ENCODE measurements at places on chromosomes 16 and 17. TPM values are rescaled to one million over a fixed set of nuclear protein-coding genes. Genes with fewer than 3 reads are reported as not detected.

RAB26 gene
- total RNA-seq: 3.2 TPM

SGCA gene
- 2.4 TPM for total RNA-seq

DNA sequence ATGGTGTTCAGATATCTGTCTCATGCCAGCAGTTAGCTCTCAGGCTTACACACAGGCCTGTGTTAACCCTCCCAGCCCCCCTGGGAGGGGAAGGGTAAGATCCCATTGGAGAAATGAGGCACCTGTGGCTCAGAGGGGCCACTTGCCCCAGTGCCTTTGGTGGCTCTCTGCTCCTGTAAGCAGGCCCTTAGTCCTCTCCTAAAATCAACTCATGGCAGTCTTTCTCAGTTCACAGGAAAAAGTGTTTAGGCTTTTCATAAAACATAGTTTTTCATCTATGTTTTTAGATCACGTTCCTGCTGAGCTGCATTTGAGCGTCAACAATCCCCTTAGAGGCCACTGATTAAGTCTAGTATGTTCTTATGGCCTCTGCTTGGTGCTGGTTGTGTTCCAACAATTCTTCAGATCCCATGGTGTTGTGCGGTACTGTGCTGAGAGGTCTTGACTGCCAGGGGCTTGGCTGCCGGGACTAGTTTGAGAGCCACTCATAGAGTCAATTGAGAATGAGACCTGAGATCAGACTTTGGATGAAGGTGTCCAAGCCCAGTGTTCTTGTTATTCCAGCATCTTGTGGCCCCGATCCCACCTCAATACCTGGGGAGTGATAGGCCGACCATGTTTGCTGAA, 10.6 kb downstream of the TAOK2 start:
- no peaks in the 10 kb centered on the region for H3K27me3 ChIP-seq
- no peaks in the 10 kb centered on the region for H3K36me3 ChIP-seq
- no peaks in the 10 kb centered on the region for H3K4me1 ChIP-seq
- no peak for DNase-seq

- H3K27me3 ChIP-seq: no peaks in the 10 kb centered on the region
- peak; percentile 79 for DNase-seq
- H3K27ac ChIP-seq: peak overlapping the region; percentile 96
- H3K36me3 ChIP-seq: no peaks in the 10 kb centered on the region
- H3K4me1 ChIP-seq: peaks cover 16% of the 10 kb centered on the region
These were observed 586 bp downstream of the GLYR1 start for GRCh38 chr16:4846503-4846900.

ADAMTS18 gene
- 3.4 TPM for total RNA-seq

DNA sequence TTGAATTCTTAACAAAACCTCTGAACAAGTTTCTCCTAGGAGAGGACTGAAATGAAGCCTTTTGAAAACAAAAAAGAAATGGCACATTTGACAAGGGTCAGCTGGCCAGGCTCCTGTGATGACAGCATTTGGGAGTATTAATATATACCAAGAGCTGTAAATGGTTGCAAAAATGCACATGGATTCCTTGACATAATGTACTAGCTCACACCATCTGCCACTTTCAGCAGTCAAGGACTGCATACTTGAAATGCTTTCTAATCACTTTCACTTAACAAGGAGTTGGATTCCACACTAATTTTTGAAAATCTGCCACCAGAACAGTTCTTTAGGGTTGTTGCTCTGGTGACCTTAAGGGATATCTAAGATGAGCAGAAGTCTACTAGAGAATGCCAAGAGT, 236.7 kb upstream of the TOX3 start:
- H3K4me3 ChIP-seq: no peak overlapping the region
- DNase-seq: no peak
- no peaks in the 10 kb centered on the region for H3K36me3 ChIP-seq

- DNase-seq: peak; percentile 17
- peak overlapping the region; percentile 96 for H3K27ac ChIP-seq
- no peaks in the 10 kb centered on the region for H3K27me3 ChIP-seq
- H3K4me1 ChIP-seq: peaks cover 27% of the 10 kb centered on the region
These were observed 948 bp downstream of the UTP18 start for GRCh38 chr17:51261024-51261963.

NPIPA3 gene
- 4.5 TPM for total RNA-seq

GRCh38 chr17:39173526-39174274, 7.7 kb upstream of the ARL5C start:
- H3K36me3 ChIP-seq: no peaks in the 10 kb centered on the region
- H3K27me3 ChIP-seq: no peaks in the 10 kb centered on the region
- no peak overlapping the region for H3K4me3 ChIP-seq

CCL16 gene
- total RNA-seq: 0.24 TPM

DNA sequence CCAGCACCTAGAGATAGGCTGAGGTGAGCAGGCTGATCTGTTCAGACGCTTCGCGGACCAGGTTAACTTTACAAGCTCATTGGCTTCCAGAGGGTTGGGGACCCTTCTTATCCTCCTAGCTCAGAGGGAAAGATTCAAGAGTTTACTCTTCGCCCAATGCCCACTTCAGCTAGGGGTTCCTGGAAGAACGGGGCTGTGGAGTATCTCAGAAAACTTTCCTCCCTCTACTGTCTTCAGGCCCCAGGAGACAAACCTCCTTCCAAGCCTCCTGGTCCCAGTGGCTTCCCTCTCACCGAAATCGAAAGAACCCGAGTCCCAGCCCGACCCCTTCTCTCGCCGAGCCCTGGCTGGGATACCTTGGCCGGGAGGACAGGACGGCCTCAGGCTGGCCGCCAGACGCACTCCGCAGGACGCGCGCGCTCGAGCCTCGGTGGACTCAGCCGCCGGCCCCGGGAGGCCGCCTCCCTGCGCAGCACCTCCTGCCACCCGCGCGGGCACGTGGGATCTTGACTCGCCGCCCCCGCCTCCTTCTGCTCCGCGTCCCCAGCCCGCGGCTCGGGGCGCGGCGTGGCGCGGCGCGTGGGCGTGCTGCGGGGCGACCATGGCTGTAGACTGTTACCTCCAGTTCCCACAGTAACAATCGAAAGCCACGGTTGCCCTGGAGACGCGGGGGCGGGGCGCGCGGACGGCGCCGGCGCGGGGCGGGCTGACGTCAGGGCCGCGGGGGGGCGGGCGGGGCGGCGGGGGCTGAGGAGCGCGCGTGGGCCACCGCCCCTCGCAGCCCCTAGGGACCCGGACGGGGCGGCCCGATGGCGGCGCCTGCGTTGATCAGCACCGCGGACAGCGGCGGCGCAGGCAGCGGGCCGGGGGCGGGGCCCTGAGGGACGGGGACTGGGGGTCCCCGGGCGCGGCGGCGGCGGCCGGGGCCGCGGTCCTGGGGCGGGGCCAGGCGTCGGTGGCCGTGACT, 5.3 kb upstream of the HIC1 start:
- peak overlapping the region; percentile 74 for H3K27ac ChIP-seq
- no peaks in the 10 kb centered on the region for H3K36me3 ChIP-seq

DNA sequence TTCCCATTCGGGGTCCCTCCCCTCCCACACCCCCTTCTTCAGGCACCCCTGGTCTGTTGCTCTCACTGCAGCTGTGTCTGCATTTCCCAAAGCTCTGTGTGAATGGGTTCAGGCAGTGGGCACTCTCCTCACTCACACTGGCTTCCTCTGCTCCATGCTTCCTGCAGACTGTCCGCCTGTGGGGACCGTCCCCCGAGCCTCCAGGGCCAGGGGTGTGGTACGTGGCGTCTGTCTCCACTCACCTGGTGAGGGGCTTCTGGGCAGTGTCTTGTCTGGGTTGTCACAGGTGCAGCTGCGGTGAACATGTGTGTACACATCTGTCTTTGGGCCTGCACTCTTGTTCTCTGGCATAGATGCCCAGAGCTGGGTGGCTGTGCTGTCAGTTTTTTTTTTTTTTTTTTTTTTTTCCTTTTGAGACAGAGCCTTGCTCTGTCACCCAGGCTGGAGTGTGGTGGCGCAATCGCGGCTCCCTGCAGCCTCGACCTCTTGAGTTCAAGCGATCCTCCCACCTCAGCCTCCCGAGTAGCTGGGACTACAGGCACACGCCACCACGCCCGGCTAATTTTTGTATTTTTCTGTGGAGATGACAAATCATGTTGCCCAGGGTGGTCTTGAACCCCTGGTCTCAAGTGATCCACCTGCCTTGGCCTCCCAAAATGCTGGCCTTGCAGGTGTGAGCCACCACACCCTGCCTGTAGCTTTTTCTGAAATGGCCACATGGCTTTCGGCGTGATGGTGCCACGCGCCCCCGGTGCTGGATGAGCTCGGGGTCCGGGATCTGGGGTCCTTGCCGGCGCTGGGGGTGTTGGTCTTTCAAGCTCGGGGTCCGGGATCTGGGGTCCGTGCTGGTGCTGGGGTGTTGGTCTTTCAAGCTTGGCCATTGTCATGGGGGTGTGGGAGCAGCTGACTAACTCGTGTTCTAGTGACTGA, 56.5 kb upstream of the ZNF750 start:
- no peak for DNase-seq
- H3K4me3 ChIP-seq: no peak overlapping the region
- no peaks in the 10 kb centered on the region for H3K4me1 ChIP-seq

DNA sequence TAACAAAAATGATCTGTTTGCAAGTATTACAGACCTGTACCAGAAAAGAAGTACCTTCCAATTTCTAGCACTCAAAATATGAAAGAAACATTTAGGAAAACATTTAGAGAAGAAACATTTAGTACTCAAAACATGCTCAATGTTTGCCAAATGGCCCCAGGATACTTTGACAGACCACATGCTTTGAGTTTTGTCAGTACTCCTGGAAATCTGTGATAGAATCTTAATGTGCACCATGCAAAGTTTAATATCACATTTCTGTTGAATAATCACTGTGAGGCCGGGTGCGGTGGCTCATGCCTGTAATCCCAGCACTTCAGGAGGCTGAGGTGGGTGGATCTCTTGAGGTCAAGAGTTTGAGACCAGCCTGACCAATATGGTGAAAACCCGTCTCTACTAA, 8.5 kb upstream of the ZC3H7A start:
- no peaks in the 10 kb centered on the region for H3K4me1 ChIP-seq
- no peaks in the 10 kb centered on the region for H3K27me3 ChIP-seq
- DNase-seq: no peak
- no peak overlapping the region for H3K4me3 ChIP-seq
- H3K27ac ChIP-seq: no peak overlapping the region

ZG16B gene
- total RNA-seq: 3.5 TPM

ACADVL gene
- 298 TPM for total RNA-seq

DNA sequence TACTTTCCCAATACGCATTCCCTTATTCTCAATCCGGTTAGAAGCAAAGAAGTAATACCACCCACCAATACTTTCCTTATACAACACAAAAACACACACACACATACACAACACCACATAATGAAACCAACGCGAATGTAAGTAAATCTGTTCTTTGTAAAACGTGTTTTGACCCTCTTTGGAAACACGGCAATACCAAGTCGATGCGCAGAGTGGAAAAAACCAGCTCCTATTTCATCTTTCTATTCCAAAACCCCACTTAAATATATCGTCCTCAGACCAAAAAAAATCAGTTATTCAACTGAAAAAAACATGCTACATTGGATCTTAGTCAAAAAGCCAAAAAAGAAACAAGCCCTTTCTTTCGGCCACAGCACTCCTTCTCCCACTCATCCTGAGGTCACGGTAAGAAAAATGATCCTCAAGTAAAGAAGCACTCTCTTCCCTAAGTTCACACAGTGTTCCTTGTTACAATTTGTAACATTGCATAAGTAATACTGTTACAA, 31.0 kb upstream of the ARL4D start:
- H3K27me3 ChIP-seq: no peaks in the 10 kb centered on the region
- H3K36me3 ChIP-seq: no peaks in the 10 kb centered on the region
- H3K4me1 ChIP-seq: peaks cover 19% of the 10 kb centered on the region
- H3K27ac ChIP-seq: peak overlapping the region; percentile 99

- no peaks in the 10 kb centered on the region for H3K27me3 ChIP-seq
- peak; percentile 10 for DNase-seq
- no peaks in the 10 kb centered on the region for H3K36me3 ChIP-seq
- H3K4me3 ChIP-seq: no peak overlapping the region
These were observed 65.2 kb upstream of the TRAP1 start for GRCh38 chr16:3782566-3782965.

- no peaks in the 10 kb centered on the region for H3K27me3 ChIP-seq
- no peaks in the 10 kb centered on the region for H3K36me3 ChIP-seq
- no peaks in the 10 kb centered on the region for H3K4me1 ChIP-seq
- no peak for DNase-seq
- H3K27ac ChIP-seq: no peak overlapping the region
These were observed 146.8 kb downstream of the CLEC16A start for GRCh38 chr16:11091021-11091785.

P2RX5 gene
- 3.0 TPM for total RNA-seq

GRCh38 chr16:62661435-62661834, 625.2 kb upstream of the CDH8 start:
- no peaks in the 10 kb centered on the region for H3K4me1 ChIP-seq
- H3K27me3 ChIP-seq: no peaks in the 10 kb centered on the region
- no peak overlapping the region for H3K4me3 ChIP-seq
- H3K27ac ChIP-seq: no peak overlapping the region
- no peaks in the 10 kb centered on the region for H3K36me3 ChIP-seq
- DNase-seq: peak; percentile 25

DNA sequence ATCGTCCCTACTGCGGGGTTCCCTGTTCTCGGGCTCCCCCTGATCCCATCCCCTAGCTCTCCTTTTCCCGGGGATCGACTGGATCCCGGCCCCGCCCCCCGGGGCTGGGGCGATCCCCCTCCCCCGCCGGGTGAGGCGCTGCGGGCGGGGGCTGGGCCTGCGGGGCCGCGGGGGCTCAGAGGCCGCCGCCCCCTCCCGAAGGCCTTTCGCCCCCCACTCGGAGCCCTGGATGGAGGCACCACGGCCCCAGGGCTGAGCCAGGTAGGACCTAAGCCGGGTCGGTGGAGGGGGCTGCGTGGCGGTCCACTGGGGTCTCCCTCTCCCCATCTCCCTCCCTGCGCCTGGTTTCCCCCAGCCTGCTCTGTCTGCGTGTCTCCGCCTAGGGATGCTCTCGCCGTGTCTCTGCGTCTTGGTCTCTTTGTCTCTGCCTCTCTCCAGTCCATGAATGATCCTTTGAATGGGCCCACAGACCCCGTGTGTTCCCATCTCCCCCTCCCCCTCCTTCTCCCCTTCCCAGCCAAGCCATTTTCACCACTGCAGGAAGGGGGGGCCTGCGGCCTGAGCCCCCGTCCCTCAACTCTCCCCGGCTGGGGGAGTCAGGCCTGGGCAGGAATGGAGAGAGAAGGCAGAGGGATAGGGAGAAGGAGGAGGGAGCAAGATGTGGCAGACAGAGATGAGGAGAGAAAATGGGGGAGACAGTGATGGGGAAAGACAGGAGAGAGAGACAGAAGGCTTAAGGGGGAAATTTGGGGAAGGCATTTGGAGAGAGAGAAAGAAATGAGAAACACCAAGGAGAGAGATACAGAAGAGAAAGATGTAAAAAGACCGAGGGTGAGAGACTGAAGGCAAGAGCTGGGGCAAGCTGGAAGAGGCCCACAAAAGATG, 1.7 kb upstream of the TMEM256 start:
- peaks cover 17% of the 10 kb centered on the region for H3K4me1 ChIP-seq
- H3K27me3 ChIP-seq: no peaks in the 10 kb centered on the region
- no peak for DNase-seq
- peak overlapping the region; percentile 95 for H3K27ac ChIP-seq

DNA sequence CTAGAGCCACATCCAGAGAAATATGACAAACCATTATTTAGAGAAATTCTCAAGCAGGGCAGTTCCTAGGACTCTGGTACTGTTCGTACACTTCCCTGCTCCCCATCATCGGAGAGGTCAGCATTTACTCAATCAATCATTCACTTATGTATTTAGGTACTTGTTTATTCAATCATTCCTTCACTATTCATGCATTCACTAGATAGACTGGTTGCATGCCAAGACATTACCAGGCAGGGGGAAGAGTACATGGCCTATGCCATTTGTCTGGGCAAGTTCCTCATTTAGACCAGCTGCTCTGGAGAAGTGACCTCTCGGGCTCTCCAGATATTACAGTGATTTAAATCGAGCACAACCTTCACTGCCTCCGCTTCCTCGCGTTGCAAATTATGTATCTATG, 603.4 kb downstream of the KCNJ2 start:
- H3K36me3 ChIP-seq: no peaks in the 10 kb centered on the region
- no peaks in the 10 kb centered on the region for H3K27me3 ChIP-seq
- H3K27ac ChIP-seq: no peak overlapping the region
- no peak for DNase-seq
- H3K4me1 ChIP-seq: no peaks in the 10 kb centered on the region
